ENCODE measurements at places on chromosomes 4 and X.

GRCh38 chr4:5267408-5267807 lies 216.1 kb downstream of the STK32B start:
- no peak for DNase-seq

DNA sequence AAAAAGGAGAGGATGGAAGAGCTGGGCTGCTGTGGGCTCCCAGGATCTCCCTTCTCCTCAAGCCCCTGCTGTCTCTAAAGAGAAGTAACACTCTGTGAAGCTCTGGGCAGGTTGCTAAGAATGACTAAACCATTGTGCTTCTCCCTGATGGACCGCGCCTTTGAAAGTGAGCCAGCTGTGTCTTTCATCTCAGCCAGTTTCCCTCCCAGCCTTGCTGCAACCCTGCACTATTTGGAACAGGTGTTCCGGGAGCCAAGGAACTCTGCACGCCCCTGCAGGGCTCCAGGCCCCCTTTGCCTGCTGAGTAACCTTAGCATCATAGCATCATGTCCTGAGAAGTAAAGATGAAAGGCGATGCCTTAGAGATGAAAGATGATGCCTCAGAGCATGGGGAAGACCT lies 39.7 kb downstream of the SMIM20 start:
- no peak for DNase-seq

GRCh38 chr4:140014284-140014683 lies 139.7 kb downstream of the MAML3 start:
- DNase-seq = no peak

GRCh38 chrX:118698516-118699170 lies 28.8 kb upstream of the IL13RA1 start:
- no peak for DNase-seq

GRCh38 chr4:140095694-140096482 lies 58.1 kb downstream of the MAML3 start:
- peak; percentile 75 for DNase-seq

DNA sequence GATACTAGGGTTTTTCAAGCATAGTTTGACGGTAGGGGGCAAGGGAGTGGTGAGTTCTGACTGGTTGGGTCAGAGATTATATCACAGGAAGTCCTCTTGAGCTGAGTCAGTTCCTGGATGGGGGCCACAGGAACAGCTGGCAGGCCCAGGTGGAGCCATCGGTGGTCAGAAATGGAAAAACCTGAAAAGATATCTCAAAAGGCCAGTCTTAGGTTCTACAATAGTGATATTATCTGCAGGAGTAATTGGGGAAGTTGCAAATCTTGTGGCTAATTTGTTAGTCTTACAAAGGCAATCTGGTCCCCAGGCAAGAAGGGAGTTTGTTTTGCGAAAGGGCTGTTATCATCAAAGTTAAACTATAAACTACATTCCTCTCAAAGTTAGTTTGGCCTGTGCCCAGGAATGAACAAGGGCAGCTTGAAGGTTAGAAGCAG lies 159.3 kb downstream of the PTCHD1 start:
- no peak for DNase-seq

GRCh38 chr4:78749972-78750727 lies 26.0 kb upstream of the BMP2K start:
- DNase-seq = peak; percentile 1

DNA sequence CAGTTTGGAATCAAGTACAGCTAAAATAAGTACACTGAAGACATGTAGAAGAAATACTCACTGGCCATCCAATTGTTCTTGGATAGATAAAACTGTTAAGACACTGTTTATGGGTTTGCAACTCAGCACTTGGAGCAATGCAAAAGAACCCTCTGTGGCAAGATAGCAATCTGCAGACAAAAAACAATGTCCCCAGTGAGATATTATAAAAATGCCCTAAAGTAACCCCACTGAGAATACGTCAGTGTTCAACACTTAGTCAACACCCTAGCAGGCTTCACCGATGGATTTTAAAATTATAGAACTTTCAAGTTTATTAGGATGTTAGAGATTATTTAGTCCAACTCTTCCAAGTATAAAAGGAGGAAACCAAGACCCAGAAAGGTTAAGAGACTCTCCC lies 47.5 kb upstream of the NDP start:
- no peak for DNase-seq

DNA sequence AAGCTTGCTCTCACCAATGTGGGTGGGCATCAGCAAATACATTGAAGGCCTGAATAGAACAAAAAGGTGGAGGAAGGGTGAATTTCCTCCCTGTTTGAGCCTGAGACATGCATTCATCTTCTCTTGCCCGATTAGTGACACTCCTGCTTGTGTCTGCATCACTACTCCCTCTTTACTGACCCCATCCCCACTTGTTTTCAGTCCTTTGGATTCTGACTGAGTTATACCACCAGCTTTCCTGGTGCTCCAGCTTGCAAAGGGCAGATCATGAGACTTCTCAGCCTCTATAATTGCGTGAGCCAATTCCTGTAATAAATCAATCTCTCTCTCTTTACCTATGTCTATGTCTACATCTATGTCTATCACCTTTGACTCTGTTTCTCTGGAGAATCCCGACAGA lies 47.4 kb upstream of the DYNLT3 start:
- no peak for DNase-seq

- DNase-seq = no peak
Measured at GRCh38 chrX:120305531-120306141, 5.6 kb downstream of the TMEM255A start.

GRCh38 chr4:187603093-187604025 lies 392.2 kb upstream of the ZFP42 start:
- no peak for DNase-seq

DNA sequence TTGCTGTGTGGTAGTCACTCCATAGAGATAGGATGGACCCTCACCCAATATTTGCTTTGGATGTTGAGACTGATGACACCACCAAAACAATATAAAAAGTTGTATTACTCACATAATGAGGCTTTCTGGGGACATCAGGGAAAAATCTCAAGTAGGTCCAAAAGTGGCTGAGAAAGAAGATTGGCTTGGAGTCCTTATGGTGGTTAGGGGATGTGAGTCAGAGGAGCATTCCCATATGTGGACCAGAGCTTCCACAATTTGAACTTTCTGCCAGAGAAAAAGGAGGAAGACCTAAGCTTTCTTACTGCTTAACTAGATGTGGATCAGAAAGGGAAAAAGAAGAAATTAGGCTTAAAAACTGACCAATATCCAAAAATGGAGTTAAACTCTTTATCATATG lies 460.5 kb downstream of the SH3BGRL start:
- no peak for DNase-seq

DNA sequence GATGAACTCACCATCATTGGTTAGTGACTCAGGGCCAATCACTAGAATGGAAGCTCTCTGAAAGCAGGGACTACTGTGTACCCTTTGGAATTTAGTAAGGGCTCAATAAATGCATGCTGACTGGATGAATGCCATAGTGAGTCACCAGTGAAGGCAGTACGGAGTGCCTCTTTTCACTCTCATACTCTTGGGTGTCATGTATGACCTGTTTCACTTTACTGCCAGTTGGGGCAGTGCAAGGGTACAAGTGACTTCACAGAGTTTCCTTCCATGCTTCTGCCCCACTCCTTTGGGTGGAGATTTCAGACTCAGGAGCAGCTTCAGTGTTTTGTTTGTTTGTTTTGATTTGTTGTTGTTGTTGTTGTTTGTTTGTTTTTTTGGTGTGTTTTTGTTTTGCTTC lies 57.7 kb downstream of the SOX3 start:
- no peak for DNase-seq

DNA sequence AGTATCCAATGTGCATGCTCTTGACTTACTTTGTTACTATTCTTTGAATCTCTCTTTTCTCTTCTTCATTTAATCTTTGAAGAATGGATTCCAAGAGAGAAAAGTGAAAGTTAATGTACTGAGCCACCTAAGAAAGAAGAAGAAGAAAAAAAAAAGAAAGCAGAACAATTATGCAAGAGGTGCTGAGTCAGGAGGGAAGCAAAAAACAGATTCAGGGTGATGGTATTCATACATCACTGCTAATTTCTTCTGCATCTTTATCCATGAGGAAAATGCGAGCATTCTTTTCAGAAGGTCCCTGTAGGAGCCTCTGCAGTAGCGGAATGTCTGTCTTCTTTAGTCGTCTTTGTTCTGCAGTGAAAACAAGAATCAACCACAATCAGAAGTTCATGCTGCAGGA lies 43.9 kb downstream of the RASSF6 start:
- no peak for DNase-seq

DNA sequence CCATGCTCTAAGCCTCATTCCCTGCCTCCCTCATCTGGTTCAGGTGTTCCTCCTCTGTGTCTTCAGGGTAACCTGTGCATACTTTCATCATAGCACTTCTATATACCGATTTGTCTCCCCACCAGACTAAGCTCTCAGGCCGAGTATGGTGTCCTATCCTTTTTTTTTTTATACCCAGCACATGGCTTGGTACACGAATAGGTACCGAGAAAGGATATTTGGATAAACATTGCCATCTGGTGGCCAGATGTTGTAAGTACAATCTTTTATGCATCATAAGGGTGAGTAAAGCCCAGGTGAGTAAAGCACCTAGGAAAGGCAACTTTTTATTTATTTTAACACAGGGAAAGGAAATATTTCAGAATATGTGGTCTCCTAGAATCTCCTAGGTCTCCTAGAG lies 68.4 kb downstream of the MID2 start:
- no peak for DNase-seq

GRCh38 chr4:7103607-7104365 lies 35.9 kb upstream of the GRPEL1 start:
- DNase-seq = no peak

DNA sequence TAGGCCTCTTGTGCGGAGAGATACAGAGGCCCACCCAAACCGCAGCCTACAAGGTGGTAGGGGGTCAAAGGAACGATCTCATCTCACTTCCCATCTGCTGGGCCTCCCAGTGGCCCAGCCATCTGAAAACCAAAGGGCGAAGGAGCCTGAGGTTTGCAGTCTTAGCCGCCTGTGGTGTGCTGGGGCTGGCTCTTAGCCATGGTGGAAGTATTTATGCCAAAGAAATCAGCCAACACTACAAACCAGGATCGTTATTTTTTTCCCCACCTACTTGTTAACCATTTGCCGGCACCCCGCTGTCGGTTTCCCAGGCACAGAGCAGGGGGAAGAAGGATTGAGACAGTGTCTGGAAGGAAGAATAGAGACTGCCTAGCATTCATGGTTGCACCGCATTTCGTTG lies 30.9 kb upstream of the CDKL5 start:
- no peak for DNase-seq

DNA sequence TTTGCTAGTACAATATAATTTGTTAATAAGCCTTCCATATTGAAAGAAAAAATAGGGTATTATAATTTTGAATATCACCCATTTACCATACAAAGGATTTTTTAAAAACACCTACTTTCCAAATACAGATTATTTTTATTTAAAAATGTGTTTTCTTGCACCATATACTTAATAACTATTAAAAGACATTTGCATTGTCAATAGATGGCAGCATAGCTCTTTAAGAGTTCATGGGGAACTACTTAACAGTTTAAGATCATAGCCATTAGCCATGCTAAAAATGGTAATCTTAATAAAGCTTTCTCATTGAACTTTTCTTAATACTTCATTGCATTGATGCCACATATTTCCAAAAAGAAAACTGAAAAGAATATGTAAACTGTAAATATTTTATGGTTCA lies 1995.9 kb downstream of the C4orf33 start:
- DNase-seq = no peak

GRCh38 chr4:113763029-113763285 lies 1.4 kb upstream of the CAMK2D start:
- DNase-seq = no peak

GRCh38 chr4:120071192-120071795 lies 4.6 kb upstream of the MAD2L1 start:
- peak; percentile 19 for DNase-seq

DNA sequence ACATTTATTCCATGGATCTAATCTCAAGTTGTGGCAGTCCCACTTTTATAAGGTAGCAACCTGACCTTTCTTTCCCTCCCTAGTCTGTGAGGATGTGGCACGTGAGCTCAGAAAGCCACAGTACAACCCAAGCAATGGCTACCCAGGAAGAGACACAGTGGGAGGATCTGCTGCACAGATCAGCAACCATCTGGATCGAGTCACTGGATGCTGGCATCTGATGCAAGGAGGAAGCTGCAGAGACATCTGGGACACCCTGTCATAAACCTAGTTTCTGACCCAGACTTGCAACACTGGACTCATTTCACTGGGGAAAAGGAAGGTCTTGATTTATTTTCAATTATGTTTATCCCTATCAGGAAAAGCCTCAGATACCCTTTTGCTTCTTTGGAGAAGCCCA lies 327.1 kb downstream of the PAPSS1 start:
- no peak for DNase-seq

GRCh38 chrX:39459952-39460351 lies 637.8 kb downstream of the BCOR start:
- DNase-seq = no peak

- DNase-seq = no peak
Measured at GRCh38 chrX:71168134-71168533, 23.5 kb downstream of the NLGN3 start.

DNA sequence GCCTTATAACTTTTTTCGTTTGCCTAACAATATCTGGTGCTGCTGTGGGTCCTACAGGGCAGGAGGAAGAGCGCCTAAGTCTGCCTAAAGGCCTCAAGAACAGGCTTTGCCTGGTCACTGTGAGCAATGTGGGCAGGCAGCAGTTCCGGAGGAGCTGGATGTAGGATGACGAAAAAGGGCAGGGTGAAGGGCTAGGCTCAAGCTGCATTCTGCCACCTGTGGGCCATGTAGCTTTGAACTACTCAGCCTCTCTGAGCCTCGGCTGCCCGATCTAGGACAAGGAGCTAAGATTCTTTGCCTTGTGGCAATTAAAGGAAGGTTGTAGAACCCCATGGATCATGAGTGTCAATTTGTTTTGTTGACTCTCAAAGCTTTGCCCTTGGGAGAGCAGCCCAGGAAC lies 57.1 kb upstream of the MAMLD1 start:
- no peak for DNase-seq

- DNase-seq = no peak
Measured at GRCh38 chr4:56783986-56784385, 37.5 kb downstream of the SPINK2 start.

- no peak for DNase-seq
Measured at GRCh38 chrX:12989461-12989860, 14.6 kb downstream of the TMSB4X start.

GRCh38 chr4:114264877-114265291 lies 285.4 kb upstream of the ARSJ start:
- no peak for DNase-seq

DNA sequence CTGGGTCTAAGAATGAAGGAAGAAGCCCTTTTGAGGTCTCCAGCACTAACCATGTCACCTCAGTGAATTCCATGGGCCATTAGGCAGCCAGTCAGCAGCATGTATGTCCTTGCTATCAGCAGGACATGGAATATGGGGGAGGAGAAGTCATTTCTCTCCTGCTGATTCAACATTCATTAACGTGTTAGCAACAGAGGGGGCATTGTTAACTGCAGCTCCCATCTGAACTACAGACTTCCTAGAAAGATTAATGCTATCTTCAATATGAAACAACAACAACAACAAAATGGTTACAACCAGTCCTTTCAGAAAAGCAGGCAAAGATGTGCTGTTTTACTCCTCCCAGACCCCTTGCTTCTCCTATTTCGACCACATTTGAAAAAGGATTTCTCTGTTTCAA lies 120.4 kb upstream of the SLC34A2 start:
- no peak for DNase-seq

All from CD4-positive, alpha-beta T cell (primary cell).